ENCODE measurements at places on chromosomes 13 and 19. TPM values are rescaled to one million over a fixed set of nuclear protein-coding genes. Genes with fewer than 3 reads are reported as not detected.

ZNF579 gene
- total RNA-seq = 7.2 TPM

ATP5F1D gene
- total RNA-seq = 140 TPM

PSG2 gene
- total RNA-seq = not detected

NXNL1 gene
- total RNA-seq = not detected

MIDN gene
- total RNA-seq = 25.0 TPM

CYP2F1 gene
- total RNA-seq = not detected

TUBB4A gene
- not detected for total RNA-seq

GJB6 gene
- total RNA-seq = not detected

SHISA7 gene
- not detected for total RNA-seq

ZNF700 gene
- 7.2 TPM for total RNA-seq

OR7D2 gene
- total RNA-seq = under 0.01 TPM

ATXN8OS gene
- not detected for total RNA-seq

CALR3 gene
- total RNA-seq = 0.56 TPM

IZUMO2 gene
- total RNA-seq = not detected

SLAIN1 gene
- total RNA-seq = 0.91 TPM

TNNI3 gene
- not detected for total RNA-seq

SIGLECL1 gene
- not detected for total RNA-seq

ZNF66 gene
- 0.52 TPM for total RNA-seq

RNF225 gene
- not detected for total RNA-seq

IL4I1 gene
- not detected for total RNA-seq

SIGLEC12 gene
- total RNA-seq = not detected

FBXO17 gene
- 24.3 TPM for total RNA-seq

LRRC8E gene
- total RNA-seq = 3.5 TPM

APOE gene
- 12.5 TPM for total RNA-seq

CYP4F8 gene
- total RNA-seq = not detected

FXYD7 gene
- total RNA-seq = not detected

GPR183 gene
- 2.3 TPM for total RNA-seq

SCN1B gene
- total RNA-seq = 5.9 TPM

PGLYRP1 gene
- total RNA-seq = not detected

TEX101 gene
- total RNA-seq = not detected

KLHL1 gene
- 0.91 TPM for total RNA-seq

RABAC1 gene
- total RNA-seq = 376 TPM

THOP1 gene
- 90.1 TPM for total RNA-seq

SELENOV gene
- total RNA-seq = not detected

PRR12 gene
- total RNA-seq = 7.4 TPM

PVR gene
- total RNA-seq = 30.6 TPM

LENG8 gene
- total RNA-seq = 43.0 TPM

GNG7 gene
- not detected for total RNA-seq

N4BP2L1 gene
- 0.39 TPM for total RNA-seq

TRPM4 gene
- 12.0 TPM for total RNA-seq

SHISA2 gene
- 1.7 TPM for total RNA-seq

C1QTNF9B gene
- not detected for total RNA-seq

GJB2 gene
- 0.24 TPM for total RNA-seq

SIGLEC11 gene
- total RNA-seq = not detected

SIGLEC5 gene
- not detected for total RNA-seq

RHPN2 gene
- total RNA-seq = 4.4 TPM

Data from epithelial cell of alveolus of lung (primary cell).